ENCODE measurements at places on chromosomes 1 and 21.

DNA sequence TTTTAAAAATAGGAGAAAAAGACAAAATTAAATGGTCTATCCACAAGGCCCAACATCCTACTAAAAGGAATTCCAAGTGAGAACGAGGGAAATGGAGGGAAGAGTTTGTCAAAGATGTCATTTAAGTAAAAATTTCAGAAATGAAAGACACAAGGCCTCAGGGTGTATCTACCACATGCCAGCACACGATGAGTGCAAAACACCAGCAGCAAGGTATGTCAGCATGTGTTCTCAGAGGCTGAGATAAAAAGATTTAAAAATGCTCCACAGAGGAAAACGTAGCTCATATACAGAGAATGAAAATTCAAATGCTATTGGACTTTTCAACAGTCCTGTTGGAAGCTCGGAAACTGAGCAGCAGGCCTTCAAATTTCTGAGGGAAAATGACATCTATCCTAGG, 42.0 kb downstream of the RHOU start:
- DNase-seq = no peak

DNA sequence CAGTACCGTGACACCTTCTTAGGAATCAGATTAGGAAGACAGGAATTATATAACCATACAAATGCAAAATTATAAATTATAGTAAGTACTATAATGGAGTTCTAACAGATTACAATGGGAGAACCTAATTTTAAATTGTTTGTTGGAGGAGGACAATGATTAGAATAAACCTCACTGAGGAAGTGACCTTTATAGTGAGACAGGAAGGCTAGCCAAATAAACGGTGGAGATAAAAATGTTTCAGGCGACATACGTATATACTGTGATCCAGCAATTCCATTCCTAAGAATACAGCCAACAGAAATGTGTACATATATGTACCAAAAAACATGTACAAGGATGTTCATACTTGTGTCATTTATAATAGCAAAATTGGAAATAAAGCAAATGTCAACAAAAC, 15.2 kb downstream of the SYNJ1 start:
- DNase-seq = no peak

DNA sequence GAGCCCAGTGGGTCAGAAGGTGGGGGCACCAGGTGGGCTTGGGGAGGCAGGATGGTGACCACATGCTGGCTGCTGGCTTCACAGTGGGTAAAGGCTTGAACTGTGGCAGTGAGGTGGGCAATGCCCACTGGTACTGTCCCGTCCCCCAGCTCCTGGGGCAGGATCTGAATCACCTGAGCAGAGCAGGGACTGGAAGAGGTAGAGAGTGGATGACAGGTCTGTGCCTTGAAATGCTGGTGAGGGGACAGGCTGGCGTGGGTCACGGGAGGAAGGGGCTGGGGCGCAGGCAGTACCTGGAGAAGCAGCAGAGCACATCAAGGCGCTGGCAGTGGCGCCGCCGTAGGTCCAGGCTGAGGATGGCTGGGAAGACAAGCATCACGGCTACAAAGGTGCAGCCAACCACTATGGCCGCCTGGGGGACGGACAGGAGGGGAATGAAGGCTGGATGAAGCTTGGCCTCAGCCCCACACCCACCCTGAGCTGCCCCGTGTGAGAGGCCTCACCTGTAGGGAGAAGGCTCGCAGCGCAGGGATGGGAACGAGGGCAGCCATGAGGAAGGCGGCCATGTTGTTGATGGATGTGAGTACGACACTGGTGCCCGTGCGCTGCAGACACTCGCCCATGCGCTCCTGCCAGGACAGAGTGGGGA, 14.9 kb downstream of the PTCH2 start:
- no peak for DNase-seq

GRCh38 chr1:98827041-98827440, 165.5 kb downstream of the SNX7 start:
- no peak for DNase-seq

GRCh38 chr1:9860887-9861286, 37.1 kb upstream of the CLSTN1 start:
- peak; percentile 53 for DNase-seq

DNA sequence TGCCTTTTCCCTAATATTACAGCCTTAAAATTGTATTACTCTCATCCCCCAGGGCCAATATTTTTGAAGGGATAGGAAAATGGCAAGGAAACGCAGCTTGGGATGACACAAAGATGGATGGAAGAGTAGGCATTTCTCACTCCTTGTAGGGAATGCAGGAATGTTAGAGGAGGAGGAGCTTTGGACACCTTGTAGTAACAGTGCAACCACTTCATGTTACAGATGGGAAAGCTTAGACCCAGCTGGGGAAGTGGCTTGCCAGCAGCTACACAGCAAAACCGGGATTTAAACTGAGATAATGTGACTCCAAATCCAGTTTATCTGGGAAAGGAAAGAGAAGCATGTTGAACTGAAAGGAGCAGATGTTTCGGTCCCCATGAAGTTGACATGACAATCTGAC, 473.7 kb upstream of the DAB1 start:
- DNase-seq = no peak

GRCh38 chr1:207309745-207310273, 11.7 kb upstream of the CD55 start:
- DNase-seq = no peak

GRCh38 chr21:45804809-45805313, 161.3 kb downstream of the PCBP3 start:
- DNase-seq = no peak

- no peak for DNase-seq
Observed at GRCh38 chr1:35191429-35192055, 1.4 kb downstream of the SFPQ start.

DNA sequence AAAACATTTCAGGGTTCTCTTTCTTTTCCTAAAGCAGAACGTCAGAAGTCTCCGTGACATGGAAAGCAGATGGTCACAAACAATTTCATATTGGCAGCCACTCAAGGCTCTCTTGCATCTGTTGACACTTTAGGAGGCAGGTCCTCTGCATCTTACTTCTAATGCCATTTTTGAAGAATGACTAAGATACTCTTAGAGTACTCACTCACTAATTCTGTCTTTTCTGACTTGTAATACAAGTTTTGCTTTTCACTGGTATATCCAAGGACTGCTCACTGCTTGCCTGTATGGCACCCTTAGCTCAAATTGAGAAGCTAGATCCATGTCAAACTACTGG, 68.3 kb downstream of the PRRX1 start:
- DNase-seq = no peak

DNA sequence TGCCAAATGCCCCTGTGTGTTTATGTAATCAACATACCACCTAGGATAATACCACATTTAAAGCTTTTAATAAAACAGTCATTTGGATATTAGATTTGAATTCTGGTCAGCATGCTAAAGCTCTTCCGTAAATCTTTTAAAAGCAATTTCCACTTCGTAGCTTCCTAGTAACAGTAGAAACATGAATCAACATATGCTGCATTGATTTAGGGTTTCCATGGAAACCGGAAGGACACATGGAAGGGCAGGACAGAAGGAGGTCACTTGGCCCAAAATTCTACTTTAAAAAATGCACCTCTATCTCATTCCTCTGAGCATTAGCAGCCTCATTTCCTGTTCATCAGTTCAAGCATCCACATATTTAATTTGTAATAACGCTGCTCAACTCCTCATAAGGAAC, 8.1 kb downstream of the RGS8 start:
- no peak for DNase-seq

- no peak for DNase-seq
Observed at GRCh38 chr1:18536915-18537314, 56.2 kb downstream of the KLHDC7A start.

DNA sequence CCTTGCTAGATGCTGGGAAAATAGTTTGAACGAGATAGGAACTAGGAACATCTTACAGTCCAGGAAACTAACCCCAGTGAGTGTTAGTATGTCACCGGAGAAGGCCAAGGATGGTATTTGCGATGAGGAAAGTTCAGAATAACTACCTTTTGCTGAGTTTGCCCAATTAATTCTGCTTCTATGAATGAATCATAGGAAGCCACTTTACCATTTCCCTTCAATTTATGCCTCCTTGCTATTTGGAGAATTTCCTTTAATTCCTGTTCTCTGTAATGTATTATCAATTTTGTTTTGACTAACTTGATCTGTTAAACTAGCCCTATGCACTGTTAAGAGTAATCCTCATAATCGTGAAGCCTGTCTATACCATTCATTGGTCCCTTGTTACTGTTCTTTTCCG, 40.7 kb upstream of the HLX start:
- DNase-seq = no peak

DNA sequence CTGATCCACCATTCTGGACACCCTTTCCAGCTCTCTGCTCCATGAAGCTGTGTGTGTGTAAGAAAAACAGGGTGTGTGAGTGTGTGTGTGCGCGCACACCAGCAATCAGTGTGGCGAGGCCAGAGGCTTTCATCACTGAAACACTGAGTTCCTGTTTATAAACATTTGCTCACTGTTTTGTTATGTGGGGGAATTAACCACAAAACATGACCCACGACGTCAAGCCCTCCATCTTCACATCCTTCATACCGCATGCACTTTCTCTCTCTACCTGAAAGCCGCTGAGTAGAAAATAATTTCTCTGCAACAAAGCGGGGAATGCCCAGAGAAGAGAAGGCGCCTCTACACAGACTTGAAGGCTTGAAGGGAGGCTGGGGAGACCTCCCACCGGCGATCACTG, 148.9 kb upstream of the IRF2BP2 start:
- DNase-seq = no peak

DNA sequence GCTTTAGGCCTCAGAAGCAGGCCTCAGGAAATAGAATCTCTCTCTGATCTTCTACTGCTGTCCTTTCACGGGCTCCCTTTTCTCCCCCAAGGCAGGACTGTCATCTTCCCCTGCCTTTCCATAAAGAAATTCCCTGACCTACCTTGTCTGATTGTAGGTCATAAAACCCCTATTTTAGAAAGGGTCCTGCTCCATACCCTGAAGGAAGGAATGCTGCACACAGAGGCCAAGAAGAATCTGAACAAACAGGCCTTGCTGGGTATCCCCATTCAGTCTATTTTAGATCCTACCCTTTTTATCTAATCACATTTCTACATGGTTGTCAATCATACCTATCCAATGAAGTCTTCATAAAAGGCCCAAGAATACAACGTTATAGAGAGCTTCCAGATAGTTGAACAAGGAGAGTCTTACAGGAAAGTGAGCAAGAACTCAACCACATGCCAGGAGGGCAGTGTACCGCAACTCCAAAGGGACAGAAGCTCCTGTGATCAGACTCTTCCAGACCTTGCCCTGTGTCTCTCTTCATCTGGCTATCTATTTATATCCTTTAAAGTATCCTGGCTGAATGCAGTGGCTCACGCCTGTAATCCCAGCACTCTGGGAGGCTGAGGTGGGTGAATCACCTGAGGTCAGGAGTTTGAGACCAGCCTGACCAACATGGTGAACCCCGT, 93.1 kb downstream of the SLC16A1 start:
- DNase-seq = no peak

DNA sequence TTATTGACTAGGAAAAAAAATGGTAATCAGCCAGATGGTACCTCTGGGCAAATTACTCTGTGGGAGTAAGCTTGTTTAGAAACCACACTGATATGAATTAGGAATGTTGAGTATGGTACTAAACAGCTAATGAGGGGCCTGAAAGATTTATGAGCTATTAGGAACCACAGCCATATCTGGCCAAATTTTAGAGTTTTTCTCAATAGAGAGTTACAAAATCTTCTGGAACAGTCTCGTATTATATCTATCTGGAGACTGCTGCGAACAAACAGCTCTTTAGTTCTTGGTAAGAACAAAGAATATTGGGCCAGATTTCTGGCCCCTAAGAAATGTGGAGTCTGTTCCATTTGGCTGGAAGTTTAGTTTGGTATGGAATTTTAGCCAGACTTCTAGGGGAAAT, 4.9 kb upstream of the PODN start:
- DNase-seq = no peak

- DNase-seq = no peak
Observed at GRCh38 chr1:37430103-37430985, 44.0 kb upstream of the ZC3H12A start.

GRCh38 chr1:217813031-217813430, 181.9 kb downstream of the SPATA17 start:
- no peak for DNase-seq

DNA sequence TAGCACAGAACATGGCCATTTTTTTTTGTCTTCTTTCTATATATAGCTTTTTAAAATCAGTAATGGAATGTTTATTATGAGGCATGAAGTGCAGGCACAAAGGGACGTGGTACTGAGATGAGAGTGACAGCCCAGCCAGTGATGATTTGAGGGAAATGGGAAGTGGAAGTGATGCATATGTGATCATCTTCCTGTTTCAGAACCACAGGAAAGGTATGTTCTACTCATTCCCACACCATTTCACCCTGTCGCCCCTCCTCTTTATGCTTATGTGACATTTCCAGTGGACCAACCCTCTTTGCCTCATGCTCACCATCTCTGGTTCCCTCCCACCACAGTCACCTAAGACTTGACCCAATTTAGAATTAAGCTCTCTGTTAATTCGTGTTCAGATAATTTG, 24.3 kb downstream of the PTGS2 start:
- no peak for DNase-seq

DNA sequence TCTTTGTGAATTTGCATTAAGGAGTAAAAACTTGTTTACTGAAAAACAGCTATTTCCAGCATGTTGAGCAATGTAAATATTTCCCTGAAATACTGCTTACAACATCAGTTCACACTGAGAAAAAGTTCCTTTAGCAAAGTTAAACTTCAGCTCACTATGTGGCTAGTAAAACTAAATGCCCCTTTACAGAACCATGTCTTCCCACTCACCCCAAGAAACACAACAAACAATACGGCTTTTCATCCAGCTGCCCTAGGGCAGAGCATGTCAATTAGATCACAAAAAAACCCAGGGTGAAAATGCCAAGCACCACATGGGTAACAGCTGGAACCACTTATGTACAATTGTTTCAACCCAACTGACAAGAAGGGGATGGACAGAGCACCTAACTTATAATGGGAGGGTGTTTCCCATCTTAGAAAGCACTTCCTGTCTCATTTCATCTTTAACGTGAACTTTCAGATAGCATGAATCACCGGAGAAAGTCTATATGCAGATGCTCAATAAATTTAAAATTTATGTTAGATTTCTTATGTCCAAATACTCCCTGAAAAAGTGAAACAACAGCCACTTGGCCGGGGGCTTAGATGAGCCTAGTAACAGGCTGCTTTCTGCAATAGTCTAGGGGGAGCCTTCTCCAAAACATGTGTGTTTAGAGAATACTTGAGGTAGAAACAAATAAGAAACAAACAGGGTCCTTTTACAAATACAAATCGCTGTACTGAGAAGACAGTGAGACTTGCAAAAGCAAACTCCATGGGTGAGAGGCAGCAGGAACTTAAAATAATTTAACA, 6.6 kb downstream of the NID1 start:
- DNase-seq = no peak

Data from cerebellar nuclear complex (tissue), 1 donor.